SHP77 treated with DMSO at 0.1 percent for 48 hours (cell line): ENCODE measurements at places on chromosomes 3 and 15.

DNA sequence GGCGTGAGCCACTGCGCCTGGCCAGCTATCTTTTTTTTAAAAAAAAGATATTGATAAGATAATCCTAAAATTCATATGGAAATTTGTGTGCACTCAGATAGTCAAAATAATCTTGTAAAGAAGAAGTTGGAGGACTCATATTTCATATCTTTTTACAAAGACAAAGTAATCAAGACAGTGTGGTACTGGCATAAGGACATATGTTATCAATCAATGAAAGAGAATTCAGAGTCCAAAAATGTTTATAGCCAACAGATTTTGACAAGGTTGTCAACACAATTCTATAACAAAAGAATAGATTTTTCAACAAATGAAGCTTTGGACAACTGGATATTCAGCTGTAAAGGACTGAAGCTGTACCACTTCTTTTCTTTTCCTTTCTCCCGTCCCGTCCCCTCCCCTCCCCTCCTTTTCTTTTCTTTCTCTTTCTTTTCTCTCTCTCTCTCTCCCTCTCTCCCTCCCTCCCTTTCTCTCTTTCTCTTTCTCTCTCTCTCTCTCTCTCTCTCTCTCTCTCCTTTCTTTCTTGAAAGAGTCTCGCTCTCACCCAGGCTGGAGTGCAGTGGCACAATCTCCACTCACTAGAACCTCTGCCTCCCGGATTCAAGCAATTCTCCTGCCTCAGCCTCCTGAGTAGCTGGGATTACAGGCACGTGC is 126.8 kb downstream of the GSK3B start:
- no peak for DNase-seq

DNA sequence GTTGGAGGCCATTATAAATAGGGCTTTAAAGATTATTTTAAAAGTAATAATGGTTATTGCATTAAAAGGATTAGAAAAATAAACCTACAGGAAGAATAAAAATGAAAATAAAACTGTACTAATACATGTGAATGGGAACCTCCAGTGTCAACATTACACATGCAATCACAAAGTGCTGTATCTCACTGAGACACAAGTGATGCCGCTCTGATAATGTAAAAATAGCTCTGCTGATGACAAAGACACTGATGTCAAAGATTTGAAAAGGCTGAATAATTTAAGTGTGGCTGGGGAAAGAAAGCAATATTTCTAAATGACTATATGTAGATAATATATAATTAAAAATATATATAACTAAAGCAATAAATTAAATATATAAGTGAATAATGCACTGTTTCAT is 129.1 kb upstream of the RAP2B start:
- DNase-seq = no peak

- no peak for DNase-seq
Measured at GRCh38 chr3:157073810-157074209, 86.1 kb downstream of the CCNL1 start.

- DNase-seq = no peak
Measured at GRCh38 chr3:170418422-170419398, at the start of gene CLDN11. TSS of gene CLDN11 (plus strand) at chr3:170418868. CDS start at chr3:170419067, 199 bp downstream.

DNA sequence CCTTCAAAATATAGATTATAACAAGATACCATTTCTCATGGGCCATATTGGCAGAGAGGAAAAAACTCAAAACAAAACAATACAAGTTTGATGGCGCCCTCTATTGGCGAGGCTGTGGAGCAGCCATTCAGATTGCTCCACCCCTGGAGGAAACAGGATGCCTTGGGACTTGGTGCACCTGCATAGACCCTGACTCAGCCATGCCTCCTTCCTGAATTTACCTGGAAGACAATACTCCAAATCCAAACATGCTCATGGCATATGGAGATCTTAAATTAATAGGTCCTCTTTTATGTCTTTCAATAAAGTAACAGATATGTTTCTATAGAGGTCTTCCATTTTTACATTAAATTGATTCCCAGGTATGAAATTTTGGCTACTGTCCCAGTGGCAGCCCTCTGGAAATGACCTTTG is 90.0 kb downstream of the APBA2 start:
- peak; percentile 11 for DNase-seq

DNA sequence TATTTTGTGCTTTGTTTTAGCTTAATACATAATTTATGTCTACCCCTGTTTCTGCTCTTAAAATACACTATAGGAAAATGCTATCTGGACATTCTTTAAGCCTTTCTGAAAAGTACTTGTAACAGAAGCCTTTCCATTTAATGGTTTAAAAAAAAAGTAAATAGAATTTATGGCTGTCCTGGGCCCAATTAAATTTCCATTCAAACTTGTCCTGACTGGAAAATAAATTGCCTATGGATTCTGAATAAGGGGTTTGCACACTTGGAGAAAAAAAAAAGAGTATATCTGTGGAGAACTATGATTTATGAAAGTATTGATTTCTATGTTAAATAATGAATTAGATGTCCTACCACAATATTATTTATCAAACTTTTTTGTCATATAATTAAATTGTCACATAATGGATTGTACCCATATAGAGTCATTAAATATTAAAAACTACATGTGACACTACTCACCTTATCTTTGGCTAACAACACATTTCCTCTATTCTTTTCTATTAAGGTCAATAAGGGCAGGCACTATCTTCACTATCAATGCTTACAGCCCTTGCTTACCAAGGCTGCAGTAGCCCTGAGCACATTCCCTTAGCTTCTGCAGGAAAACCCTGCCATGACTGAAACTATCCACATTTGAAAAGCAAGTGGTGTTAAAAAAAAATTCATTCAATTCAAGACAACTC is 396.1 kb upstream of the ROBO2 start:
- no peak for DNase-seq

DNA sequence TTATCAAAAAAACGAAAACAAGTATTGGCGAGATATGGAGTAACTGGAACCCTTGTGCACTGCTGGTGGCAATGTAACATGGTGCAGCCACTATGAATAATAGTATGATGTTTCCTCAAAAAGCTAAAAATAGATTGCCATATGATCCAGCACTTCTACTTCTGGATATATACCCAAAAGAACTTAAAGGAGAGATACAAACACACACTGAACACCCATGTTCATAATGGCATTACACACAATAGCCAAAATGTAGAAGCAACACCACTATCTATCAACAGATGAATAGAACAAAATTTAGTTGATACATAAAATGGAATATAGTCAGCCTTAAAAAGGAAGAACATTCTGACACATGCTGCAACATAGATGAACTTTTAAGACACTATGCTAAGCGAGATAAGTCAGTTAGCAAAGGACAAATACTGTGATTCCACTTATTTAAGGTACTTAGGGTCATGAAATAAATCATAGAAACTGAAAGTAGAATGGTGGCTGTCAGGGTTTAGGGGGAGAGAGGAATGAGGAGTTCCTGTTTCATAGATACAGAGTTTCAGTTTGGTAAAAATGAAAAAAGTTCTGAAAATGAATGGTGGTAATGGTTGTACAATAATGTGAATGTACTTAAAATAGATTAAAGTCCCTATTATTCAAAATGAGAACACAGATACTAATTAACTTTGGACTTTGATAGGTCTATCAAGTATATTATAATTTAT is 59.4 kb upstream of the IMPG2 start:
- no peak for DNase-seq

- no peak for DNase-seq
Measured at GRCh38 chr3:122785231-122785630, 8.4 kb downstream of the HSPBAP1 start.
